ENCODE measurements at places on chromosomes 1 and 21.

DNA sequence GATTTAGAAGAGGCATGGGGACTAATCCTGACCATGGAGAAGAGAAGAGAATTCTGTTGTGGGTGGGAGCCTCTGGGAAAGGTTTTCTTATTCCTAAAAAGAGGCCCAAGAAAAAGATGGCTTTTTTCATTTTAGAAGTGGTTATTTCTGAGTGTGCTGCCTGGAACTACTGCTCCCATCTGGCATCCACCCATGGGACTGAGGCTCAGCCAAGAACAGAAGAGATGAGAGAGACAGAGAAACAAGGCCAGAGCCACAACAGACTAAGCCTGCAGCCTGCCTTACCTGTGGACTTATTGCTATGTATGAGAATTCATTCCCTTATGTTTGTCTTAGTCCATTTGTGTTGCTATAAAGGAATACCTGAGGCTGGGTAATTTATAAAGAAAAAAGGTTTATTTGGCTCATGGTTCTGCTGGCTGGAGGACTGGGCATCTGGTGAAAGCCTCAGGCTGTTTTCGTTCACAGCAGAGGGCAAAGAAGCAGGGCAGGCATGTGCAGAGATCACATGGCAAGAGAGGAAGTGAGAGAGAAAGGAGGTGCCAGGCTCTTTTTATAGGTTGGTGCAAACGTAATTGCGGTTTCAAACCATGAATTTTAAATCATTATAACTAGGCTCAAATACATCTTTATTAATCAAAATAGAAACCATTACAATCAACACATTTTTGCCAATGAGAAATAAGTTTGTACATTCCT is 57.5 kb upstream of the PRDM2 start:
- DNase-seq, result no peak

DNA sequence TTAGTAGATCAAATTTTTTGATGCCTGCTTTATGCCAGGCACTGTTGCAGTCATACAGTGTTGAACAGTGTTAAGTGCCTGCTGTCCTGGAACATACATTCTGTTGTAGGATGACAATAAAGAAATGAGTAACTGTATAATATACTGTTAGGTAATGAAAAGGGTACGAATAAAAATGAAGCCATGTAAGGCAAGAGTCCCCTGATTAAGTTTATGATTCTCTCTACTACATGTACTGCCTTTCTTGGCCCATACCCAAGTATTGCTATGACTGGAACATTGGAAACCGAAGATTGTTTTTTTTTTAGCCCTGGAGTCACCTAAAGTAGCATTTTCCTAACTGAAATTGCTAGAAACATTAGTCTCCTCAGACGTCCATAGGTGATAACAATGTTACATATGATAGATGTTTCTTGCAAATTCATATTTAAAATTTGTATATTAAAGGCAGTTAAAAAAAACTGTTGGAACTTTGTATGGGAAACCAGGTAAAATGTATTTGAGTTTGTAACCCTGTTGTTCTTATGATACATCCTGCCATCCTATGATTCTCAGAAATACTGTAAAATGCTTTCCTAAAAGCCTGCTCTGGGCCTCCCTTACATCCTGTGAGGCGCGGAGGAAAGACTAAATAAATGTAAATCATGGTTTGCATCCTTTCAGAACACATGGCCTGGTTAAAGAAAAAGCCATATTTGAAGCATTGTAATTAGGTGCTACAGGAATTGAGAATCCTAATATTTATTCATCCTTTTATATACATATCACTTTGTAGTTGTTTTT is 5.8 kb downstream of the ATP5PB start:
- DNase-seq, result no peak

- no peak for DNase-seq
These were observed 87.9 kb upstream of the SERTAD4 start for GRCh38 chr1:210144736-210145135.

DNA sequence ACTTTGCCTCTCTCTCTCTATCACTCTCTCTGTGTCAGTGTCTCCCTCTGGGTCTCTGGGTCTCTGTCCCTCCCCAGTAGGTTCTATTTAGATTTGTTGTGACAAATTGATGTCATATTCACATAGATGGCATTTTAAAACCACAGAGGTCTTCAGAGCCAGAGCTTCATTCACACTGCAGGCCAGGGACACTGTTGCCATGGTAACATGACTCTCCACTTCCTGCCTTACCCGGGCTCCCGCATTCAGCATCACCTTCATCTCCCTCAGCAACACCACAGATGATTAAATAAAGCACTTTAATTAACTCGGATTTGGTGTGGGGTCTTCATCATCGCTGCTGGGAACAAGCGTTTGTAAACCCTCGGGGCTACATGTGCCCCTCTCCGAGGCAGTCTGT is 132.6 kb downstream of the ETS2 start:
- no peak for DNase-seq

GRCh38 chr1:13783551-13783950 is 83.6 kb downstream of the PRDM2 start:
- no peak for DNase-seq

GRCh38 chr21:37139154-37139553 is 66.1 kb downstream of the TTC3 start:
- no peak for DNase-seq

DNA sequence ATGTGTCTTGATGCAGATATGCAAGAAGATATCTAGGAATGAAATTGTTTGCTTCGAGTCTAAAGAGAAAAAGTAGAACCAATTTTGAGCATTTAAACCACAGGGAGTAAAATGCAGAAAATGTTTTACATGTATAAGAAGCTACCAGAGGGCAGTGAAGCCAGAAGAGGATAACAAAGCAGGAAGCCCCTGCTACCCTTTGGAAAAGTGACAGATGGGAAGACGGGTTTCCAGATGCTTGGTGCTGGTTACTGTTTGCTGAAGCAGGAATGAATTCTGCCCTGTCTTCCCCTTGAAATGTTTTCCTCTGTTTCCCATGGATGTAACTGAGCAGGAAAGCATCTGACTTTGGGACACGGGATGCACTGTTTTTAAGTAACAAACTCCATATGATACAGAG is 822.2 kb downstream of the MRPL39 start:
- DNase-seq, result no peak

DNA sequence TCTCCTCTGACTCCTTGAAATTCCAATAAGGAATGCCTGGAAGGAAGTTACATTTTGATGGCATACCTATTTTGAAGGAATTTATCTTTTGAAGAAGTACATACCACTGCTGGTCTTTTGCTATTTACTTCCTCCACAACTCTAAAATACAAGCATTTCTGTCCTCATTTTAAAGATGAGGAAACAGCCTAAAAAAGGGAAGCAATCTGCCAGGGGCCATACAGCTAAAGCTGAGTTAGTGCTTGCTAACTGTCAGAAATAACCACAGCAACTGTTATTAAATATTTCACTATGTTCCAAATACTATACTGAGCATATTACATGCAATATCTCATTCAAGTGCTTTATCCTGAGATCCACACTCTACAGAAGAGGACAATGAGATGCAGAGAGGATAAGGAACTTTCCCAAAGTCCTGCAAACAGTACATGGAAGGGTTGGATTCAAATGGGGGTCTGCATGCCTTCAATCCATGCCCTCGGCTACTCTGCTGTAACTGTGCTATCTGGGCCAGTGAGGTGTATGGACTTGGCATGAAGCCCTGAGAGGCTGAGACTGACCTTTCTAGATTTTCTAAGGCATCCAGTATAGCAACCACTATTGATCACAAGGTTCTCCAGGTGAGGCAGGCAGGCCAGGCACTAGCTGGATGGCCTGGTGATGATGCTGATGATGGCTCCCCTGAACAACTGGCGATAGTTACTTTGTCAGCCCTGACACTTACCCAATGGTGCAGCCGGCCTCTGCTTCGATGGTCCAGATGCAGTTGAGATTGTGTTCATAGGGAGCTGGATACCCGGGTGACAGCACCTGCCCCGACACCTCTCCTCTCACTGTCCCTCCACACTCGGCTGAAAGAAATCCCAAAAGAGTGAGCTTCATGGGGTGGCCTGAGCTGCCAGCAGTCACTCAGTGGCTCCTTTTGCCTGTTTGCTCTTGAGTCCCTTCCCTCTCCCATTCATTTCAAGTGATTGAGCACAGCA is 171.4 kb upstream of the HMGB4 start:
- no peak for DNase-seq

DNA sequence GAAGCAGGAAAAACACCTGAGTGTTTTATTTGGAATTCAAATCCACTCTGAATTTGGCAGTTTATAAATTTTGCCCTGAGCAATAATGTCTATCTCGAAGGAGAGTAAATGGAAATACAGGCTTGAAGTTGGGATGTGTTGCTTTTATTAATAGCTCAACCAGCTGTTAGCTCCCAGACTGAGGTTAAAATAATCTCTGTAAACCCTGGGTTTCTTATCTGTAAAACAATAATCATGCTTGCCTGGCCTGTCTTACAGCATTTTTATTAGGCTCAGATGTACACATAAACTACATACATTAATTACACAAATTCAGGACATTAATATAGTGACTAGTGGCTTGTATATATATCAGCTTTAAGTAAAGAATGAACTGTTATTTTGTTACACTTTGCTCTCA is 148.5 kb downstream of the GALNT2 start:
- DNase-seq, result no peak

DNA sequence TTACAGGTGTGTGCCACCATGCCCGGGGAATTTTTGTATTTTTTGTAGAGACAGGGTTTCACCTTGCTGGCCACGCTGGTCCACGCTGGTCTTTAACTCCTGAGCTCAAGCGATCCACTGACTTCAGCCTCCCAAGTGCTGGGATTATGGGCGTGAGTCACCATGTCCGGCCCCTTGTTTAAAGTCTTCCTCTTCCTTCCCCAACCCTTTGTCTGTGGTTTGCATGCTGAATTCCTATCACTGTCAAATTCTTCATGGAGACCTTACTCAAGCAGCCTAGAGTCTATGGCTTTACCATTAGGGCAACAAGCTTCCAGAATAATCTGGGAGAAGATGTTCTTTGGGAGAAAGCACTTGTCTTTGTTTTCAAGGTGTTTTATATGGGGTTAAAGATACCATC is 34.7 kb downstream of the B3GALT5 start:
- DNase-seq, result no peak

- no peak for DNase-seq
These were observed 63.7 kb upstream of the COG2 start for GRCh38 chr1:230578616-230579015.

GRCh38 chr1:110039641-110040040 is 5.2 kb downstream of the STRIP1 start:
- no peak for DNase-seq

- DNase-seq, result no peak
These were observed 714.7 kb downstream of the NCAM2 start for GRCh38 chr21:21712748-21713520.

Data from activated naive CD4-positive, alpha-beta T cell treated with Interleukin-2 at 50 U/mL for 16 hours (primary cell).